ENCODE measurements at places on chromosomes 4 and X.

- DNase-seq, result no peak
Measured at GRCh38 chrX:129808158-129808828, 28.5 kb downstream of the SASH3 start.

GRCh38 chrX:65035446-65035770, 59.2 kb upstream of the ZC4H2 start:
- no peak for DNase-seq

- DNase-seq, result no peak
Measured at GRCh38 chrX:96440941-96441340, 243.7 kb upstream of the DIAPH2 start.

GRCh38 chr4:1109898-1110506, 3.4 kb downstream of the RNF212 start:
- DNase-seq, result no peak

- no peak for DNase-seq
Measured at GRCh38 chr4:166341992-166342391, 469.0 kb downstream of the TLL1 start.

- DNase-seq, result no peak
Measured at GRCh38 chrX:139290310-139290709, 240.2 kb upstream of the F9 start.

DNA sequence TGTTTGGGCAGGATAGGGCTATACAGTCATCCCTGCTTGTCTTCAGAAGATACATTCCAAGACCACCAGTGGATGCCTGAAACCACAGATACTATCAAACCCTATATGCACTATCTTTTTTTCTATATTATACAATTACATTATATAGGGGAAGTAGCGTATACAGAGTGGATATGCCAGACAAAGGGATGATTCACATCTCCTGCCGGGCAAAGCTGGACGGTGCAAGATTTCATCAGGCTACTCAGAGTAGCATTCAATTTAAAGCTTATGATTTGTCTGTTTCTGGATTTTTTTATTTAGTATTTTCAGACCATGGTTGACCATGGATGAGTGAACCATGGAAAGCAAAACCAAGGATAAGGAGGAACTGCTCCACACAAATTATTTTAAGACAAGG, 7.0 kb upstream of the AMTN start:
- DNase-seq, result no peak

DNA sequence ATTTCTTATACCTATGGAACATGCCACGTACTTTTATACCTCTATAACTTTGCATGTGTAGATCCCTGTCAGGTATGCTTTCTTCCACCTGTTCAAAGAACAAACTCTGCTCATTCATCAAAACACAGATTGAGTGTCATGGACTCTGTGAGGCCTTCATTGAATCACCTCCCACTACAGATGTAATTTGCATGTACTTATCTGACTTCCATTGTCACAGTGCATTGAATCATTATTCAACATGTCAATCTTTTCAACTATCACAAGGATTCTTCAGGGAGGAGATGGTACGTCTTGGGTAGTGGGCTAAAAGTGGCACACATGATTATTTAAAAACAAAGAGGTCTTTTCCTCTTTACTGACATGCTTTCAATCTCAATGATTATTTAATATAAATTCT, 24.1 kb downstream of the SPOCK3 start:
- no peak for DNase-seq

DNA sequence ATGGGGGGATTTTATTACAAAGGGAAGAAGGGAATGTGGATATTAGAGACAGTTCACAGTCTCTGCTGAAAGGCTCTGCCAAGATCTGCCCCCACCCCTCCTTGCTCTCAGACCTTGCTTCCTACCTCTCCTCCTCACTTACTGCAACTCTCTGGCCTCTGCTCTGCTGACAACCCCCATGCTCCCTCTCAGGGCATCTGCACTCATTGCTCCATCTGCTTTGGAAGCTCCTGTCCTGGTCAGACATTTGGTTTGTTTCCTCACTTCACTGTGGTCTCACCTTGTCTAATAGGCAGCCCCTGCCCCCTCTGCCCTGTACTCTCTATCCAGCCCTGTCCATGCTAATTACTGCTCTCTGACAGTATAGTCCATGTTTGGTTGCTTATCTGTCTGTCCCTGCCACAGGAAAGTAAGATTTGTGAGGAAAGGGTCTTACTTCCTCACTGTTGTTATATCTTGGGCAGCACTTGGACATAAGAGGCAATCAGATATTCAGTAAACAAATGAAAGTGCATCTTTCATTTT, 189.3 kb downstream of the PTTG2 start:
- DNase-seq, result no peak

DNA sequence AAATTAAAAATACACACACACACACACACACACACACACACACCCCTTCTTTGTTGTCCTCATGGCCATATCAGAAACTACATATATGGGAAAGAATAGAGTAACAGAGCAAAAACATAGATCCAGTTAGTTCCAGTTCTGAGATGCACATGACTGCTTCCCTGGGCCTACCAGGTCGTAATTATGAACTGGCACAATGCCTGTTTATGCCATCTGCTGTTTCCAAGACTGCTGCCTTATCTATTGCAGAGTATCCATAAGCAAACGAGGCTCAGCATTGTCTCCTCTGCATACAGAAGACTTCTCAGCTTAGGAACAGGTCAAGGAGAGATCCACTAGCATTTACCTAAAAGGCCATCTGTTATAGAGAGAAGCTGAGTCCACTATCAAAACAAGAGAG, 789.0 kb downstream of the TECRL start:
- no peak for DNase-seq

GRCh38 chr4:14583331-14583730, 418.9 kb upstream of the CPEB2 start:
- no peak for DNase-seq

DNA sequence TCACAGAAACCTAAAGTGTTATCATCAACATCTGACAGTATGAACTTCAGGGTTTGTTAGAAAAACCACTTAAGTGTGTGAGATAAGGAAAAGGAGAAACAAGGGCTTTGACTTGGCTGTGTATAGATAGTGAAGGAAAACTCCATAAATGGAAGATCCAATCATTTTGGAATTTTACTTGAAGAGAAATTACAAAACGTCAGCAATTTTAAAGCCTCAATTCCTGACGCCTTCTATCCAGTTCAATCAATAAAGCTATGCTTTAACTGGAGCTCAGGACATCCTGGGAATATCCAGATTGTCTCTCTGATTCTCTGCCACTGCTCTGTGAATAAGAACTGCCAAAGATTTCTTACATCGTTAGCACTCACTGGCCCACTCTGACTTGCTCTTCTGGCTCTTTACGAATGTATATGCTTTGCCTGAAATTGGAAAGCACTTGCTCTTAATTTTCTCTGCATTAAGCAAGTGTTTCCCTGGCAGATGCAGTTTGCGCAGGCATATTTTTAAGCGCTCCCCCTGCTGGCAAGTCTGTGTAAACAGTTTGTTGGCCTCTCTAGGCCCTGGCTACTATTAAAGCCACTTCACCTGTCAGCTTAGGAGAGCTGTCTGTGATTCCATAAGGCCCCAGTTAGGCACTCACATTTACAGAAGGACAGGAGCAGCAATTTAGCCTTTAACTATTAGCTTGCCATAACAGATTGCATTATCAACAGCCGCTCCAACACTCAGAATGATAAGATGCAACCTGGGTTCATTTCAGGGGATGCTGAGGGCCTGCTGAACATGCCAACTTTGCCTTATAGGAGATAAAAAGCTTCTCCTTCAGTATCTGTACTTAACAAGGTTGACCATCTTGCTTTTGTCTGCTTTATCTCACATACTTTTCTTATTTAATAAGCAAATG, 251.4 kb upstream of the DDX53 start:
- DNase-seq, result no peak

GRCh38 chrX:47189906-47190305, 3.7 kb upstream of the UBA1 start:
- no peak for DNase-seq

GRCh38 chrX:103688946-103689345, 2.4 kb upstream of the MORF4L2 start:
- DNase-seq, result no peak

- DNase-seq, result no peak
Measured at GRCh38 chr4:31081366-31081765, 361.2 kb downstream of the PCDH7 start.

DNA sequence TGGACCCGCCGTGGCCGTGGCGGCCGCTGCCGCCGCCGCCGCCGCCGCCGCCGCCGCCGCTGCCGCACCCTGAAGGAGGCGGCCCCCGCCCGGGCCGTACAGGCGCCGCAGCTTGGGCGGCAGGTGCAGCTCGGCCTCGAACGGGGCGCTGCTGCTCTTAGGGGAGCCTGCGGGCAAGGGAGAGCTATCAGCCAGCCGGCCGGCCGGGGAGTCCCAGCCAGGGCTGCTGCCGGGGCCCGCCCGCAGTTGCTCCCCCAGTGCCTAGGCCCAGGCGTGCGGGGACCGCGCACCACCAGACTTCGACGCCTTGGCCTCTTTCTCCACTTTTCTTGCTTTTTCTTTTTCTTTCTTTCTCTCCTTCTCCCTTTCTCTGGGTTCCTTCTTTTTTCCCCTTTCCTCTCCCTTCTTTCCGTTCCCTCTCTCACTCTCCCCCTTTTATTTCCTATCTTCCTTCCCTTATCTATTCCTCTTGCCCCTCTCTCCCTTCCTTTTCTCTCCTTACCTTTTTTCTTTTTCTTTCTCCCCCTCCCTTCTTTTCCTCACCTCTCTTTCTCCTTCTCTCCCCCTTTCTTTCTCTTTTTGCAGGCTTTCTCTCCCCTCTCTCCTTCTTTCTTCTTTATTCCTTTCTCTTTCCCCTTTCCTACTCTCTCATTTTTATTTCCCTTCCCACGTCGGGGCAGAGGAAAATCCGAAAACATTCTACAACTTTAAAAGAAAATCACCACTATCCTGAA, 2.0 kb downstream of the ARX start:
- no peak for DNase-seq

DNA sequence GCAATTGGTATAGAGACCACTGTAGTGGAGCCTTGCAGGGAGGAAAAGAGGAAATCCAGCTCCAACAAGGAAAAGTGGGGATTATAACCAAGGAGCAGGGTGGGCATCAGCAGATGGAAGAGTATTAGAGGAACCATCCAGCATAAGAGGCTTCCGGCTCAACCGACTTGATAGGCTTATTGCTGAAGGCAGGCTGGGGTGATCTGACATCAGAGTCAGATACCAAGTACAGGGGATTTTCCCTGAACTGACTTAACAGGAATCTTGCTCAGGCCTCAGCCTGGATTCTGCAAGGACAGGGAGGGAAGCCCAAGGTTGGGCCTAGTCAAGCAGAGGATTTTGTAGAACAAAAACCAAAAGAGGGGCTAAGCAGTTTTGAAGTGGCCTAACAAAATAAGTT, 129.6 kb downstream of the DCLK2 start:
- DNase-seq, result no peak

GRCh38 chrX:94914235-94914634, 1240.2 kb downstream of the FAM133A start:
- DNase-seq, result no peak

DNA sequence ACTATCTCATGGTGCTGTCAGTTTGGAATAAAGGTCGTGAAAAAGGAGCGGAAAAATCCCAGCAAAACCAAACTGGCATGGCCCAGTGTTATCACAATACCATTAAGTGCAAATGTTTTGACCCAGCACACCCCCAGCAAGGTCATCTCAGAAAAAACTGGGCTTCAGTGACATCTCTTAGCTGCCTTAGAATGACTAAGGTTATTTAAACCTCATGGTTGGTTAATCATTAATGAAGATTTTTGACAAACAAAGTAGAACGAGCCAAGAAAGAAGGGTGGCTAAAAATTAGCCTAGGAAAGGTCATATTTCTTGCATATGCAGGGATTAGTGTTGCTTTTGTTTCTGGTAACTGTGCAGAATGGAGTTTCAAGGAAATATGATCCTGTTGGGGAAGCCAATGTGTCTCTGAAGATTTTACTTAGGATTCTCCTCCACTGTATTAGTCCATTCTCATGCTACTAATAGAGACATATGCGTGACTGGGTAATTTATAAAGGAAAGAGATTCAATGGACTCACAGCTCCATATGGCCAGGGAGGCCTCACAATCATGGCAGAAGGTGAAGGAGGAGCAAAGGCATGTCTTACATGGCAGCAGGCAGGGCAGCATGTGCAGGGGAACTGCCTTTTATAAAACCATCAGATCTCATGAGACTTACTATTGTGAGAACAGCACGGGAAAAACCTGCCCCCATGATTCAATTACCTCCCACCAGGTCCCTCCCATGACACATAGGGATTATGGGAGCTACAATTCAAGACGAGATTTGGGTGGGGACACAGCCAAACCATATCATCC, 83.5 kb downstream of the CHRNA9 start:
- peak; percentile 7 for DNase-seq

- DNase-seq, result peak; percentile 53
Measured at GRCh38 chrX:38233891-38234667, 13.4 kb upstream of the SRPX start.

DNA sequence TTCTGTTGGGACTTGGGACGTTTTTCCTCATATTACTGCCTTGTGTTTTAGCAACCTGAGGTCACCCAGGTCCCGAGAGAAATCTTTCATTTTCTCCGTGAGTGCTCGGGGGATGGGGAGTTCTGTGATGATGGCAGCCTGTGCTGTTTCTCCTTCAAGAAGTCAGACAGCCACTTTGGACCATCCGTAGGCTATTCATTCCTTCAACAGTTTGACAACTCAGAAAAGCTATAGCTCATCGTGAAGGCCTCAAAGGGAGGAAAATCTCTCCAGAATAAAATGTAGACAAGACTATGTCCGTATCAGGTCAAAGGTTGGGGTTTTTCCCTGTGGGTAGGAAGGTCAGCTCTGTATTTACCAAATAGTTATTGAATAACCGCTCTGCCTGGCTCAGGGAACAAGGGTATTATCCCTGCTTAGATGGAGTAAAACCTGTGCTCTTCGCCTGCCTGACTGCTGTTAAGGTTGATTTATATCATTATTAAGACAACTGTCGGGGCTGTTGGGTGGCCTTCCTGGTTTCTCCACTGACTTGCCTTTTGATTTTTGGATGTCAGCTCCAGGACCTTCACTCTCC, 36.6 kb downstream of the FAM114A1 start:
- no peak for DNase-seq

DNA sequence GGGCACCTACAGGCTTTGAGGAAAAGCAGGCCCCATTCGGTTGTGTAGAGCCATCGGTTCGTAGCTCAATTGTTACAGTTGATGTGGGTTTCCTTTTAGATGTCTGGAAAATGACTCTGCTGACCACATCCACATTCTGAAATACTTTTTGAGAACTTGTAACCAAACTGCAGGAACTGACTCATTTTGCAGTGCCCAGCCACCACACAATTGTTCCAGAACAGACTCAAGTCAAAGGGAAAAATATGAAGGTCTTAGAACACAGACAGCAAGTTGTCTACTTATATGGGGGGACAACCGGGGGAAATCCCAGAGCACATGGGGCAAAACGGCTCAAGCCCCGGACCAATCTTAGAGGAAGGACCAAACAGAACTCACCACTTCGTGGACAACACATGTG, 557.6 kb upstream of the DIPK2B start:
- peak; percentile 64 for DNase-seq

GRCh38 chr4:48634688-48635308, 144.7 kb downstream of the ZAR1 start:
- DNase-seq, result no peak

Measured in AG09319 (cell line).